Hindlimb muscle (tissue), 1 donor: ENCODE measurements at places on chromosomes 13 and 19.
A peak's percentile ranks its signal among the peaks of the same experiment; 100 is the strongest.

DNA sequence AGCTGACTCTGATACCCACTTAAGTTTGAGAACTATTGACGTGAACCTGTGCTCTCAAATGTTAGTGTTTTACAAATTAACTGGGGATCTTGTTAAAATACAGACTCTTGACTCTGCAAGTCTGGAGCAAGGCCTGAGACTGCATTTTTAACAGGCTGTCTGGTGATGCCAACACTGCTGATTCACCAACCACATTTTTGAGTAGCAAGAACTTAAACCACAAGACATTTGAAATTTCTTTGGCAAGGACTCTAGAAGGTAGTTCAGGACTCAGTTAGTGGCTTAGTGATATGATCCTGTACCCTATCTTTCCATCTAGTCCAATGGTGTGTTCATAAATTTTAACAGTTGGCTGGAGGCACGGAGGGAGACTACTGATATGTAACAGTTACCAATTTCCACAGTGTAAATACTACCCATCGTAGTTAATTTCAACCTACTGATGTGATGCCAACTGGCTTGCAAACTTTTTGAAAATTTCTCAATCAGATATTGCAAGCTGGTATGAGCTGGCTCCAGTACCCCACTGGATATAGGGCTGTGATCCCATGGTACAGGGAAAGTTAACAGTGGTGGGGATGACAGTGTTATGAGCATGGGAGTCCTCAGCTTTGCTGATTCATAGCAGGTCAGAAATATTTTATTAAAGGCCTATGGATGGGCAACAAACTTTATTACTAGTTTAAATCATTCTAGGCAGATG is 255.1 kb downstream of the TBC1D4 start:
- DNase-seq = no peak

GRCh38 chr13:113034451-113035212 is 65.6 kb downstream of the MCF2L start:
- peak; percentile 77 for DNase-seq

DNA sequence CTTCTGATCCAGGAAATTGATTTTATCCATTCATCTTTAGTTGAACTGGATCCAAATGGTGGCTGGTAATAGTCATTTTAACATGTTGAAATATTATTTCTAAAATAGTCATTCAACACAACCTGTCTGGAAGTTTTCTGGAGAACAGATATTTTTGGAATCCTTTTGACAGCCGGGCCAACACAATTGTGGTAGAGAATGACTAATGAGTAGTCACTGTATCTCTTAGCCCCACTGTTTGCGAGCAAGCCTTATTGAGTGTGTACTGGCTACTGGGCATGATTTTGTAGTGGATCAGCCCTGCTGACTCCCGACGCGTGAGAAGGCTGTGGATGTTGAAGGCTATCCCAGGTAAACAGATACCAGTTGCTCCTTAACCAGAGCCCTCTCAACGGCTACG is 383.4 kb downstream of the ZNF536 start:
- DNase-seq = no peak

DNA sequence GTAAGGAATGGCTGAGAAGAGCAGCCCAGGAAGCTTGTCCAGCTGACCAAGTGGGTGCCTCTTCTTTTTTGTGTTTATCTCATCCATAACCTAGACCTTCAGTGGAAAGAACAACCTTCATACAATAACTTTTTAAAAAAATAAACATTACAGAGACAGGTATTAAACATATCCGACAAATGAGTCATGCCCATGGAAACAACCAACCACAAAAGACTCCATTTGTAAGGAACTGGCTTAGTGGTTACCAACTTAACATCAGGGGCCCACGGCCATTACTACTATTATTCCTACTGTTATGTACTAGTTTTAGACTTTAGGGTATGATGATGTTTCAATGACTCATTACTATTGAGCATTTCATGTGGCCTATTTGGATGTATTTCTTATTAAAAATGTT is 191.7 kb upstream of the SERP2 start:
- DNase-seq = no peak

GRCh38 chr13:78065141-78065540 is 146.5 kb upstream of the EDNRB start:
- DNase-seq = no peak

DNA sequence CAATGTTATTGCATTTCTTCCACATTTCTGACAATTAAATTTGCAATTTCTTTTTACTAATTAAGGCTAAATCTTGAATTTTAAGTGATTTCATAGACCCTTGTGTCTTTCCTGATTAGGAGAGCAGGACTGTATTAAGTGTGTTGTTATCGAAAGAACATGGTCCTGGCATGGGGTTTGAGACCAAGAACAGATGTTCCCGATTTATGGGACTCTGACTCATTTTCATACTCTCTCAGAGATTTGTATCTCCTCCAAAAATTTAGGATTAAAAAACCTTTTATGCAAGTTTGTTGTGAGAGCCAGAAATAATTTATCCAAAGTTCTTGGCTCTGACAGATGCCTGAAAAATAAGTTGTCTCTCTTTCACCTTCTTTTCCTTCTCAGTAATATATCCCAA is 589.3 kb upstream of the ARGLU1 start:
- no peak for DNase-seq

GRCh38 chr13:22074403-22074802 is 403.5 kb downstream of the FGF9 start:
- no peak for DNase-seq

DNA sequence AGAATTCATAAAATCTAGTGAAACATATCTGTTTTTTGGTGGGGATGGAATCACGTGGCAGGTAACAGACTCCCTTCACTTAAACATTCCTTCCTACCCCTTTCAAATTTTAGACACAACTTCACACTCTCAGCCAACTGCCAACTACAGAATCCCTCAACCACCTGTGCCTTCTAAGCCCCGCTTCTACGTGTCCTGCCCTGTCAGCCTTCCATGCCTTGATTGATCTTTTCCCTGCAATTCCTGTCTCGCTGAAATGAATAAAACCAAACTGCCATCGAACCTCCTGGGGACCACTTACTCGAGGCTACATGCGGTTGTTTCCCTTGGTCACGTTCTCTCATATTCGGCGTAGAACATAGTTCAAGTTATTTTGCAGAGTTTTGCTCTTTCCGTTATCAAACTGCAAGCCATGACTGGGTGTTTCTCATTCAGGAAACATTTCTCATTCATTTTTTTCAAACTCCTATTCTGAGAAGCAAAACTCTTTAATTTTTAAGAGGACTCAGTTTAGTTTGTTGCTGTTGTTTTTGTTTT is 1.1 kb downstream of the ZNF625 start:
- DNase-seq = no peak

DNA sequence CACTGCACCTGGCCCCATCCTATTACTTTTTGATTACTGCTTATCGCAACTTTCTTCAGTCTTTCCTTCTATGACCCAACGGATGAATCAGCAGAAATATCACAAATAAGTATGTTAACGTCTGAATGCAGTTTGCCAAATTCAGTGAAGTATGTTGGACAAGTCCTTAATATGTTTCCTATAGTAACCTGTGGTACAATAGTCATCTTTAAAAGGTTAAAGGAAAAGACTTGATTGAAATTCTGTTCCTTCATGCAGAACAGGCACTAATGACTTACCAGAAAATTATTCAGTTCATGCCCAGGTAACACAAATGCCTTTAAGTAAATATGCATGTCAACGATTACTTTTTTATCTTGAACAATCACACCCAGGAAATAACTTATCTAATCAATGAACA is 242.6 kb downstream of the KCTD12 start:
- DNase-seq = no peak
